Hippocampal formation (tissue), 2 donors: ENCODE measurements at places on chromosomes 5 and 9.

- DNase-seq: no peak
These were observed 109.8 kb downstream of the GALNT10 start for GRCh38 chr5:154300207-154300883.

- DNase-seq: no peak
These were observed 263.6 kb upstream of the PCSK5 start for GRCh38 chr9:75626860-75627259.

- no peak for DNase-seq
These were observed 5.7 kb downstream of the NAIF1 start for GRCh38 chr9:128061275-128061960.

- no peak for DNase-seq
These were observed 7.6 kb downstream of the DCANP1 start for GRCh38 chr5:135439231-135440205.

DNA sequence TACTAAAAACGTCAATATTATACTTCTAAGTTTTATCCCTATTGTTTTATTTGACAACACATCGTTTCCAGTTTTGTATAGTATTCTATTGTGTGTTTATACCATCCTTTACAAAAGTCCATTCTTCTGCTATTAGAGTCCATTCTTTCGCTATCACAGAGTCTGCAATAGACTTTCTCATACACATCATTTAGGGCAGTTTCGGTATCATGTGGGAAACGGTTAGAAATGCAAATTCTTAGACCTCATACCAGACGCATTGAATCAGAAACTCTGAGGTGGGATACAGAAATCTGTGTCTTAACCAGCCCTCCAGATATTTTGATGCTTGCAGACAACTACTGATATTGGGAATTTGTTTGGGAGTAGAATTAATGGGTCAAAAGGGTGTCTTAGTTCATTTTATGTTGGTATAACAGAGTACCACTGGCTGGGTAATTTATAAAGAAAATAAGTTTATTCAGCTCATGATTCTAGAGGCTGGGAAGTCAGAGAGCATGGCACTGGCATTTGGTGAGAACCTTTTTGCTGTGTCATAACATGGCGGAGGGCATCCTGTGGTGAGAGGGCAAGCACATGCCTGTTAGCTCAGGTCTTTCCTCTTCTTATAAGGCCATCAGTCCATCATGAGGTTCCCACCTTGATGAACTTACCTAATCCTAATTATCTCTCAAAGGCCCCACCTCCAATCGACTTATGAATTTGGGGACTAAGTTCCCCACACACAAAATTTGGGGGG, 21.1 kb downstream of the CARTPT start:
- DNase-seq: no peak

- DNase-seq: no peak
These were observed 85.5 kb downstream of the DTWD2 start for GRCh38 chr5:118902656-118903438.

DNA sequence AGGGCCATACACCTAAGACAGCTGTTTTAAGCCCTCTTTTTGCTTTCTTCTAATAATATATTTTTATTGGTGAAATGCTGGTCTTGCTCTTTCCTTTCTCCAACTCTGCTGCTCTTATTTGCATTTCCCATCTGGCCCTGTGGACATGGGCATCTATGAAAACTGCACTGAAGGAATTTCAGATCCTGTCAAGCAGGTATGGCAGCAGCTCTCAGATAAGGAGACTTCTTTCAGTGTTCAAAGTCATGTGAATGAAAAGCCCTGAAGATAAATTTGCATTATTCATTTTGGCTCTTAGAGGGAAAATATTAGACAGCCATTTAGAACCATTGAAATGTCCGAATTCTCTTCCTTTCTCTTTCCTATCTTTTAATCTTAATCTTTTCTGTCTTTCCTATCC, 668.0 kb upstream of the RIOK2 start:
- DNase-seq: no peak

DNA sequence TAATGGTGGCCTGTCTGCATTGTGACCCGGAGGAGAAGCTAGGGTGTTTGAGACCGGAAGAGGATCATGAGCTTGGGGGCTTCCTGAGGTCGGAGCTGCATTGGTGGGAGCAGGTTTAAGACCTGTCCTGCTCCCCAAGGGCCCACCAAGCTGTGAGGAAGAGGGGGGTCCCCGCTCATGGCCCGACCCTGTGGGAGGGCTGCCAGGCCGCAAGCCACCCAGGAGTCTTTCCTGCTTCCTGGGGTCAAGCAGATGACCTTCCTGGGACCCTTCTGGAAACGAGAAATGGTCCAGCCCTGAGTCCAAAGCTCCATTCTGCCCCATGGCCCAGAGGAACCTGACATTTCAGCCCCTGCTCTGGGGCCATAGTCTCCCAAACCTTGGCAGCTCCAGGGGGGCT, 61.5 kb upstream of the RNU6ATAC start:
- DNase-seq: no peak

DNA sequence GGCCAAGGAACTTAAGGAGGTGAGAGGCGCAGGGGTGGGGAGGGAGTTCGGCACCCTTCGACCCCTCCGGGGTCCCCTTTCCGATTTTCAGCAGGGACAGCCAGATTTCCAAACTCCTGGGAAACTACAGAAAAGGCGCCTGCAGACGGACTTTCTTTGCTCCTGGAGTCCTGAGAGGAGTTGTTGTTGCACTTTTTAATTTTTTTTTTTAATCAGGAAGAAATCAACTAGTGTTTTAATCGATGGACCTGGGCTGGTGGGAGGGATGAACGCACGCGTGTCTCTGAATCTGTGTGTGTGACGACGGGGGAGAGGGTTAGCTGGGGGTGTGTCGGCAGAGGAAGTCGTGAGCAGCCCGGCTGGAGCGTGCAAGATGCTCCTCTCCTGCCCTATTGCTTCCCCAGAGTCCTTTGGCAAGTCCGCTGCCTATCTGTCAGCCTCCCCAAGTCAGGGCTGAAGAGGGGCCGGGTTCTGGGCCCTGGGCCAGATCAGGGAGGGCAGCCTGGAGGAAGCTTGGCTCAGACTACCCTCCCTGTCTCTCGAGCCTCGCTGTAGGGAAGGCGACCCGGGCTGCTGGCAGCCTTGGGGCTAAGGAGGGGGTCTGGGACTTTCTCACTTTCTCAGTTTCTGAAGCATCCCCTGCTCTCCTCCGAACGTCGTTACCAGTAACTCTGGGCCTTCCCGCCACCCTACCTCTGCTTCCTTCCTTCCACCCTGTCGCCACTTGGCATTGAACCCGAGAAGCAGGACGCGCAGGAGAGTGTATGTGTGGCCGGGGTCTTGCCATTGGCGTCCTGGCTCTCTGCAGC, 731 bp downstream of the PRR16 start:
- peak; percentile 27 for DNase-seq

GRCh38 chr9:116476002-116476401, 211.1 kb upstream of the TRIM32 start:
- no peak for DNase-seq

GRCh38 chr5:141715346-141715905, 33.4 kb upstream of the ARAP3 start:
- no peak for DNase-seq

- no peak for DNase-seq
These were observed 114.2 kb upstream of the SPIN1 start for GRCh38 chr9:88274078-88274477.

DNA sequence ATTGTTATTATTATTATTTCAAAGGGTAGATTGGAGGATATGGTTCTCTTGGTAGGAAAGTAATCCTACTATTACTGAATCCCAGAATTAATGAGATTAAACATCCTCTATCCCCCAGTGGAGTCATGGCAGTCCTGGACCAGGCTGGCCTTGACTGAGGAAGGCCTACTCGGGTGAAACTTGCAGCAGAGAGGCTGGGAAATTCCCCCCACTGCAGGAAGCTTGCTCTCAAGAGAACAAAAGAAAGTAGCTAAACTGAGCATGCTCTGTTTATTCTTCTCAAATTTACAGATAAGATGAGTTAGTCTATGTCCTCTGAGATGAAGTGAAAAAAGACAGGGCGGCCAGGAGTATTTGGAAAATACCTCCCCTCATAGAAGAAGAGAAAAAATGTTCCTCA, 233.9 kb upstream of the RPS23 start:
- DNase-seq: no peak

GRCh38 chr5:68287976-68288706, 72.6 kb downstream of the PIK3R1 start:
- peak; percentile 82 for DNase-seq

- peak; percentile 41 for DNase-seq
These were observed 2.6 kb downstream of the GLIS3 start for GRCh38 chr9:4297151-4297785.

GRCh38 chr9:129932303-129933151, 97.3 kb downstream of the USP20 start:
- no peak for DNase-seq

- no peak for DNase-seq
These were observed 209.7 kb downstream of the DIRAS2 start for GRCh38 chr9:90432951-90433350.

DNA sequence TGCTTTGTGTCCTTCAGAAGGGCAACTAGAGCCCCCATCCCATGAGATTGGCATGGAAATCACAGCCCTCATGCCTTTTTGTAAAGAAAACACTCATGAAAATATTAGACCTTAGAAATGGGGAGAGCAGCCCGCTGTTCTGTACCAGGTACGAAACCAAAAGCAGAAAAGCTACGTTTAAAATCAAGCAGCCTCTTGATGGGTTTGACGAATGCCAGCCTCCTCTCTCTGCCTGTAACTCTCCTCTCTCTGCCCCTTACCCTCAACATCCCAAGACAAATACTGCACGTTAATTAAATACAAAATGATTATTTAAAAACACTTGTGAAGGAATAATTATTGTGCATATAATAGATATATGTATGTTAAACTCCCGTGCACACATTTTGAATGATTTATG, 331.7 kb upstream of the PANK3 start:
- no peak for DNase-seq

DNA sequence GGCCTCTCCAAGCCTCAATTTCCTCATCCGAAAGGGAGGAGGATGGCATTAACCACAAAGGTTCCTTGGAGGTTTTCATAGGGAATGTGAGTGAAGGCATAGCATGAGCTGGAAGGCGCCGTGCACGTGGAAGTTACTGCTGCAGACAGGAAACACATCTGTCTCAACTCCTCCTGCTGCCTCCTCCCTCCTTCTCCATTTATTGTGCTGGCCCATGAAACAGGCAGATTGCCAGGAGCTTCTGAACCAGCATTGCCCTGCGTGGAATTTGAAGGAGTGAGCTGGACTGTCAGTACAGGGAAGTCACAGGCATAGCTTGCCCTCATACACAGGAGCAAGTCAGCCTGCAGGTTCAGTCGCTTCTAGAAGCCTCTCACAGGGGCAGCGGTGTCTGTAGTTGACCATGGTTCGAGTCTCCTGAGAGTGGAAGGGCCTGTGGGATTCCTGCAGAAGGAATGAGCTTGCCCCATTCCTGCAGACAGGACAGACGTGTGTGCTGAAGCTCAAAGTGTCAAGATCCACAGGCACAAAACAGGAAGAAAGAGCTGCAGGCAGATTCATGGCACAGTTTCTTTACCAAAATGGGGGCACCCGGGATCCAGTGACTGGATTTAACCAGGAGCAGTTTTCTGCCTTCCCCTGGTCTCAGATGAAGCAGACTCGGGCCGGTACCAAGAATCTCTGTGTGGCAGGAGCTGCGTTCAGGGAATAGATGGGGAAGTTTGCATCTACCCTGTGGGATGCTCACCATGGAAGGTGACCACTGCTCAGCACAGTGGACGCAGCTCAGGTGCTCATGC, 48.7 kb upstream of the CTSL start:
- no peak for DNase-seq

- no peak for DNase-seq
These were observed 31.9 kb upstream of the FSTL4 start for GRCh38 chr5:133644000-133644865.

- no peak for DNase-seq
These were observed 97.3 kb downstream of the STARD4 start for GRCh38 chr5:111415053-111415452.

DNA sequence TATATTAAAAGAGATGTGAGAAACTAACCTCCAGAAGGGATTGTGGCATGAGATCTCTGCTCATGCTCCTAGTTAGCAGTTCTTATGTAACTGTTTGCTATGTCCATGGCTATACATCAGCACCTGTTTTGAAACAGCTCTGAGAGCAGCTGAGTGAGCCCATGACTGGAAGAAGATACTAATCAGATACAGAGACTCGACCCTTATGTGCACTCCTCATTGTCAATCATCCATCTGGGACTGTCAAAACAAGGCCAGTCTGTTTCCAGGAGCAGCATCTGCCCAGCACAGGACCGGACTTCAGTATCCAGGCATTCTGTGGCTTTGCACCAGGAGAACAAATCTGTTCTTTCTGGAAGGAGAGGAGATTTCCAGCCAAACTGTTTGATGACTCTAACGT, 77.7 kb downstream of the EFNA5 start:
- DNase-seq: no peak

DNA sequence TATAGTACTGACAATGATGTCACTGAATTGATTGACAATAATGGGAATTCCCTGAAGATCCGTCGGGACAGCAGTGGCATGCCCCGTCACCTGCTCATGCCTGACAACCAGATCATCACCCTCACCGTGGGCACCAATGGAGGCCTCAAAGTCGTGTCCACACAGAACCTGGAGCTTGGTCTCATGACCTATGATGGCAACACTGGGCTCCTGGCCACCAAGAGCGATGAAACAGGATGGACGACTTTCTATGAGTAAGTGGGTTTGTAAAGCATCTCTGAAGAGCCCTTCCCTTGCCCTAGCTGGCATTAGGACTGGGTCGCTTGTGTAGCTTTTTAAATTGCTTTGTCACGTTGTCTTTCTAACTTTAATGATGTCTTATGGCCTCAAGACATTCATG, 72.7 kb upstream of the WWC1 start:
- no peak for DNase-seq

DNA sequence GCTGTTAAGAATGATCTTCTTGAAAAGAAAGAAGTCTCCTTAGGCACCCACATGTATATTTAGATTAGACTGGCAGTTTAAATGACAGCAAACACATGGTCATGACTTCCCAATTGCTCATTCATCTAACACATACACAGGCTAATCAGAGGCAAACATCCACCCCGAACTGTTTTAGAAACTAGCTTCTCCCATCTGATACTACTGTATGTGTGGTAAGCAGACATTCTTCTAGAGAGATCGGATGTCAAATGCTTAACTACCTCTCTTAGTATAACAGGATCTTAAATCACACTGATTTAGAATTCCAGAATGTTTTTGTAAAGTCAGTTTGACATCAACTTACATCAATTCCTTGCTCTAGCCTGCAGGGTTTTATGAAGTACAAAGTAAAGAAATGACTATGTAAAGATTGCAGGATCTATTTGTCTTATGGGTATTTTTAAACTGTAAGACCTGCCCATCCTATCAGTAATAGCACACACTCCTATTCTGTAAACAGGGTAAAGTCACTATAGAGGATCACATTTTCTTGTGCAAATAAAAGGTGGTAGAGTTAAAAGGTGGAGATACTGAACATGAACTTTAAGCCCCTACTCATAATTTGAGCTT, 239.7 kb downstream of the MLLT3 start:
- no peak for DNase-seq

- no peak for DNase-seq
These were observed 38.2 kb upstream of the TEX48 start for GRCh38 chr9:114720086-114720676.

DNA sequence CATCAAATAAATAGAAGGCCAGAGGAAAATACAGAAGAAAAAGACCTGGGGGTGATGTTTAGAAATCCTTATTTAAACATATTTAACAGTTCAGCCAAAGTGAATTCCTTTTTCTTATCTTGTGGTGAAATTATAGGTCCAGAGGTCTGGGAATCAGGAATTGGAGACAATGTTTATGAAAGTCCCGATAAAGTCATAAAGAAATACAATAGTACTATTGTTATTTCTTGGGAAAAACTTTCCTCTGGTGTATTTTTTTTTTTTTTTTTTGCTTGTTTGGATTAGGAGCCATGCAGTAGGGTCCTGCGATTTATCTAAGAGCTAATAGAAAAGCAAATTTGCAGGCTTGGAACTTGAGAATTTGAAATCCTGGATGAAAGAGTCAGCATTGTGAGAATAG, 426 bp downstream of the C7 start:
- no peak for DNase-seq
